ENCODE measurements at places on chromosomes 13 and 19.

DNA sequence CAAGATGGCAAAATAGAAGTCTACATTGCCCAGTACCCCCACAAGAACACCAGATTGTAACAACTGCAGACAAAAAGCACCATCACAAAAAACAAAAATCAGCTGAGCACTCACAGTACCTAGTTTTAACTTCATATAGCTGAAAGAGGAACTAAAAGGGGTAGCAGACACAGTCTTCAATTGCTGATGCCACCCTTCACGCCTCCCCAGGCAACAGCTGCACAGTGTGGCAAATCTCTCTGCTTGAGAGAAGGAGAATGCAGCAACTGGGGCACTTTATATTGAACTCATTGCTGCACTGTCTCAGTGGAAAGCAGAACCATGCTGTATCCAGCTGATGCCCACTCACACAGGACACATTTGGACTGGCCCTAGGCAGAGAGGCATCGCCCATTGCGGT, 2714.5 kb upstream of the PCDH20 start:
- DNase-seq: no peak

- no peak for DNase-seq
Measured at GRCh38 chr13:91053318-91054065, 294.0 kb upstream of the MIR17HG start.

DNA sequence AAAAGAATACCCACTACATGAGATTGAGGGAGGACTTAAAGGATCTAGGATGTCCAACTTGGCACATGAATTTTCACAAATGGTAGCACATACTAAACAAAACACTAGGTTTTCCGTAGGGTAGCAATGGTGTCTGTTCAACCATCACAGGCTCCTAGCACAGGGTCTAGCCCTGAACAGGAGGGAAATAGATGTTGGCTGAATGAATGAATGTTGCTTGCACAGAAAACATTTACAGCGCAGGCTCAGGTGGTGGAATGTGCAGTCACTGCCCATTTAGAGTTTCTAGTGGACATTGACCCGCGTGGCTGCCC, 1.9 kb upstream of the MYCBP2 start:
- no peak for DNase-seq

GRCh38 chr19:45391871-45392665, 12.8 kb downstream of the PPP1R13L start:
- no peak for DNase-seq

DNA sequence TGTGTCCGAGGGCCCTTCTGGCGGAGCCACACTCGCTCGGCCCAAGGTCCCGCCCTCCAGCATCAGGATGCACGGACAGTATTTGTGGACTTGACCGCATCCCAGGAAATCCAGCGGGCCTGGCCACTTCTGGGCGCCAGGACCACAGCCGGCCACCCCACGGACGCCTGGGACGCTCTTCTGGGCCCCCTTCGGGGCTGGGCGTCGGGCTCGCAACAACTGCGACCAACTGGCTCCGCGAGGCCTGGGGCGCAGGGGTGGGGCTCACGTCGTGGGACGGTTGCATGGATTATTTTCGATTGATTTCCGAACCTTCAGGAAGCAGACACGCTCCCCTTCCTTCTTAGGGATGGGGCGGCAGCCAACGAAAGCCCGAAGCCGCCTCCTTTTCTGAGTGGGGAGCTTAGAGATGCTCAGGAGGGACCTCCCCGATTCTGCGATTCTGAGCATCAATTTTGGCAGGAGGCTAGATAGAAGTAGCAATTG, 521 bp upstream of the NUP58 start:
- DNase-seq: peak; percentile 66

GRCh38 chr19:49988433-49988832, 27.5 kb upstream of the SIGLEC11 start:
- no peak for DNase-seq

GRCh38 chr13:43883631-43884030, 3.9 kb downstream of the LACC1 start:
- no peak for DNase-seq

DNA sequence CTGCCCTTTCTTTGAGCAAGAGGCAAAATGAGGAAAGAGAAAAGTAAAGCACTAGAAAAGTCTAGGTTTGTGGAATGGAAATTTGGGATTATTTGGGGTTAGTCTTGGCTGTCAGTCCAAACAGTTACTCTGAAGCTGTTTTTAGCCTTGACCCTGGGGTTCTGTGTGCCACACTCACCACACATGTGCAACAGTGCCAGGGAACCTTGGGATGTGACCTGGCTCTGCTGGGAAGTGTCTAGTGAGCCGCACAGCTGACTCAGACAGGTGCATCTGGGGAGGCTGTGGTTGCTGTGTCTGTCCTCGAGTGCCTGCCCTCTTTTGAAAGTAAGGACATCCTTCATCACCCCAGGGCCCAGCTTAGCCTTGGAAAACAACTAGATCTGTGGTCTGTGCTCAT, 15.8 kb downstream of the MICOS13 start:
- no peak for DNase-seq

GRCh38 chr19:32287086-32287485, 58.3 kb upstream of the ZNF507 start:
- no peak for DNase-seq

- no peak for DNase-seq
Measured at GRCh38 chr19:29259867-29260281, 46.9 kb upstream of the UQCRFS1 start.

GRCh38 chr19:58385313-58385890, 1.7 kb upstream of the RPS5 start:
- DNase-seq: peak; percentile 31

DNA sequence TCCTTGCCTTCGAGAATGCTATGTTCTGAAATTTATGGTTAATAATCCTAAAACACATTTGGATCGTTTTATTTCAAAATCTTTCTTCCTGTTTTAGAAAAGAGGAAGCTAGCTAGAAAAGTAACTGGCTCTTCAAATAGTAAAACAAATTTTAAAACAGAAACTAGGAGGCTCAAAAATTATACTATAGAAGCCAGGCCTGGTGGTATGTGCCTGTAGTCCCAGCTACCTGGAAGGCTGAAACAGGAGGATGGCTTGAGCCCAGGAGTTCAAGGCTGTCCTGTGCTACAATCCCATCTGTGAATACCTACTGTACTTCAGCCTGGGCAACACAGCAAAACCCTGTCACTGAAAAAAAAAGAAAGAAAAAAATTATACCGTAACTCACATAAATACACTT, 57.9 kb downstream of the ELF1 start:
- DNase-seq: no peak

GRCh38 chr13:55120631-55121030, 2020.1 kb upstream of the PRR20A start:
- DNase-seq: no peak

GRCh38 chr13:79880818-79881217, 399.9 kb downstream of the NDFIP2 start:
- no peak for DNase-seq

- DNase-seq: no peak
Measured at GRCh38 chr19:34057155-34057554, 115.1 kb upstream of the LSM14A start.

- no peak for DNase-seq
Measured at GRCh38 chr13:74258961-74259360, 124.8 kb upstream of the KLF12 start.

DNA sequence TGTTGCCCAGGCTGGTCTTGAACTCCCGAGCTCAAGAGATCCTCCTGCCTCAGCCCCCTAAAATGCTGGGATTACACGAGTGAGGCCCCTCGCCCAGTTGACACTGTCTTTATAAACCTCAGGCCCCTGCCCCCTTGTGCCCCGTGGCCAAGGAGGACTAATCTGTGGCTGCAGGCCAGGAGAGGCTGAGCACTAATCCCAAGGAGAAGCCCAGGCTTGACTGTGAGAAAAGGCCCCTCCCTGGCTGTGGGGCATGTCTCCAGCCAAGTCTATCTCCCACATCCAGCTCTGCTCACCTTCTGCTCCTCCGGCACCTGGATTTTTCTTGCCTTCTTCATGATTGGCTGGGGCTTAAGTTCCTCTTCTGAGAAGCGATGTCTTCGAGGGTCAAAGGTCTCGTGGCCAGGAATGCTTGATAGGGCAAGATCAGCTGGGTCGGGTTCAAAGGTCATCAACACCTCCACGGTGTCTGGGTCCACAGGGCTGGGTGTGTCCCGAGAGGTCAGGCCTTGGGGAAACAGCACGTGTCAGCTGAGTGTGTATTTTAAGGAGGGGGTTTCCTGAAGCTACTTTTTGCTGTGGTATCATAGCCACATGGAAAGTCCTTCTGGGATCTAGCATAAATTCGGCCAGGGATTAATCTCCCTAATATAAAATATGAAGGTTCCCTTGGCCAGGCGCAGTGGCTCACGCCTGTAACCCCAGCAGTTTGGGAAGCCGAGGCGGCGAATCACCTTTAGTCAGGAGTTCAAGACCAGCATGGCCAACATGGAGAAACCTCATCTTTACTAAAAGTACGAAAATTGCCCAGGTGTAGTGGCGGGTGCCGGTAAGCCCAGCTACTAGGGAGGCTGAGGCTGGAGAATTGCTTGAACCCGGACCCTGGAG, 3.8 kb downstream of the DBP start:
- DNase-seq: peak; percentile 38

GRCh38 chr13:78759704-78760103, 100.7 kb upstream of the OBI1 start:
- DNase-seq: no peak

DNA sequence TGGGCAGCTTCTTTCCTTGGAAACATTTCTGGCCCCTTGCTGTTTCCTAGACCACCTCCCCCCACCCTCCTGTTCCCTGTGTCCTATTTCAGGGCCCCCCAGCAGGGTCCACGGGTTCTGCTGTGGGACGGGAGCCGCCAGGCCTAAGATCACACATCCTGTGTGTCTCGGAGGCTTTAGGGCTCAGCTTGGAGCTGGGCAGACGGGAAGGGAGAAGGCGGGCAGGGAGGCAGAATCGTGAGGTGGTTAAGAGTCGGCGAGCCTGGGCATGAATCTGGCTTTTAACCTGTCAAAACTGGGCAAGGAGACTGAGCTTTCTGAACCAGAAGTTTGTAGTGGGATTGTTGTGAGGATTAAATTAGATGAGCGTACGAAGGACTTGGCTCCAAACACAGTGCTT, 4.8 kb downstream of the KCNC3 start:
- no peak for DNase-seq

GRCh38 chr19:4474514-4475022, 2.5 kb downstream of the HDGFL2 start:
- DNase-seq: peak; percentile 78

GRCh38 chr19:2237051-2237868, 636 bp downstream of the SF3A2 start:
- DNase-seq: no peak

GRCh38 chr19:49799798-49800376, 13.2 kb downstream of the FUZ start:
- no peak for DNase-seq

GRCh38 chr19:19319732-19320360, 463 bp downstream of the SUGP1 start:
- DNase-seq: no peak

GRCh38 chr13:100733261-100733660, 58.7 kb upstream of the TMTC4 start:
- no peak for DNase-seq

DNA sequence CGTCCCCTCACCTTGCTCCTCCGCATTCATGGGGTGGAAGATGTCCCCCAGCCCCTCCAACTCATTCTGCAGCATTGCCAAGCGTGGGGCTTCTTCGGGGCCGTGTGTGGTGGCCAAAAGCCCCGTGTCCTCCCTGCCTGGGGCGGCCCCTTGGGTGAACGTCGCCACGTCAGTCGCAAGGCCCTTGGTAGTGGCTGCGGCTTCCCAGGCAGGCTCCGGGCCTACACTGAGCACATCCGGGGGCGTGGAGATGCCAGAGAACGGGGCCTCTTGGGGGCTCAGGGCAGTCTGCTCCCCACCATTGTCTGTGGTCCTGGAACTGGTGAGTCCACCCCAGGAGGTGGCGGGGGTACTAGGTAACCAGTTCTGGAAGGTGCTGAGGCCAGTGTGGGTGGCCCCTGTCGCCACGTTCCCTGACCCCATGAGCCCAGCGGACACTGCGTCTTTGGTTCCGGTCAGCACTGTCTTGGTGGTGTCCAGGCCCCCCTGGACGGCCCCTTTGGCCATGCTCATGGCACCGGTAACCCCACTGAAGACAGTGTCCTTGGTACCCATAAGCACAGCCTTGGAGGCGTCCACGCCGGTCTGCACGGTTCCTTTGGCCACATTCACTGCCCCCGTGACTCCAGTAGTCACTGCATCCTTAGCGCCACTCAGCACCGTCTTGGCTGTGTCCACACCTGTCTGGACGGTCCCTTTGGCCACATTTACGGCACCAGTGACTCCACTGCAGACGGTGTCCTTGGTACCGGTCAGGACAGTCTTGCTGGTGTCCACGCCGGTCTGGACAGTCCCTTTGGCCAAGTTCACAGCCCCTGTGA, 7.6 kb downstream of the PLIN4 start:
- no peak for DNase-seq

GRCh38 chr19:56176881-56177280, 1.1 kb downstream of the GALP start:
- no peak for DNase-seq

DNA sequence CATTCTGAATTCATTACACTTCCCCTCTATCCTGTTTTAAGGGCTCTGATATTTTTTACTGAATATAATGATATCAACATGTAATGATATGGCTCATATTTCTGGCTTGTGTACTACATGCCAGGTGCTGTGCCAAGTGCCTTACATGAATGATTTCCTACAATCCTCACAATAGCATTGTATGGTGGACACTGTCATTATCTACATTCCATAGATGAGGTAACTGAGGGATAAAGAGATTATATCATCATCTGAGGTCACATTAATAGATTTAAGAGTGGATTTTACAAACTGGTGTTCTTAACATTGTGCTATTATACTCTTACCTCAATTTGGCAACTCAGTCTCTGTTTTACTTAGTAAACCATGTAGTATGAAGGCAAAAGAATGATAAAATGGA, 502.0 kb downstream of the LIG4 start:
- no peak for DNase-seq

GRCh38 chr19:39704181-39705044, at the start of gene LGALS14:
LGALS14 (plus strand) TSS chr19:39704481; CDS start chr19:39704529, 48 bp downstream.
- no peak for DNase-seq

- DNase-seq: no peak
Measured at GRCh38 chr13:96816261-96816660, 178.0 kb downstream of the OXGR1 start.

- no peak for DNase-seq
Measured at GRCh38 chr19:8373867-8374813, 10.2 kb downstream of the ANGPTL4 start.

DNA sequence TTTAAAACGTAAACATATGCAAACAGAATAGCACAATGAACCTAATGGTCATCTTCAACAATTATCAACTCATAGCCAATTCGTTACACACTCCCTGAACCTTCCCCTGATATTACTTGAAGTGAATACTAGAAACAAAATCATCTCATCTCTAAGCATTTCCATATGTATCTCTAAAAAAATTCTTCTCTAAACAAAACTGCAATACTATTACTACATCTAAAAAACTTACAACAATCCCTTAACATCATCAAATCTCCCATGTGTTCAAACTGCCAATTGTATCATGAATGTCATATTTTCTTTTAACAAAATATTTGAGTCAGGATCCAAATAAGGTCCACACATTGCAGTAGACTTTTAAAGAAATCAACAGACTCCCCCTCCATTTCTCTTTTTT, 61.4 kb downstream of the FRY start:
- DNase-seq: no peak

GRCh38 chr19:10744253-10744798, 26.4 kb downstream of the DNM2 start:
- no peak for DNase-seq

GRCh38 chr13:108915634-108916512, 286.5 kb downstream of the MYO16 start:
- peak; percentile 60 for DNase-seq
